ENCODE measurements at places on chromosomes 6 and 20.

GRCh38 chr6:15260099-15260821 lies 14.4 kb downstream of the JARID2 start:
- no peak for DNase-seq

DNA sequence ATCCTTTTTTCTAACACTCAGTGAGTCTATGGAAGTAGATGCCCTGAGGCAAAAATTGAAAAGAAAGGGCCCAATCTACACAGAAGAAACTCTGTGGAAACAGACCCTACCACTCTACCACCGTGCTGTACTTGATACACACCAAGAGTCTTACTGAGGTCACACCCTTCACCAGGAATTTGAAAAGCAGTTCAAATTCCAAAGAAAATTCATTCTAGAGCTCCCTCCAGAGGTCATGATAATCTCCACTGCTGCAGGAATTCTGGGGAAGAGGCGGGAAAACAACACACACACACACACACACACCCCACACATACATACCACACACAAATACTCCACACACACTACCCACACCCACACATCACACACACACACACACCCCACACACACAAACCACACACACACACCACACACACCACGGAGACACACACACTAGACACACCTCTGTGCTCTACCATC lies 336.8 kb downstream of the HDGFL1 start:
- no peak for DNase-seq

- DNase-seq: no peak
Observed at GRCh38 chr20:10985536-10985935, 311.7 kb upstream of the JAG1 start.

GRCh38 chr6:71619836-71620235 lies 266.5 kb upstream of the RIMS1 start:
- DNase-seq: no peak

- DNase-seq: no peak
Observed at GRCh38 chr6:14966906-14967711, 278.8 kb upstream of the JARID2 start.

DNA sequence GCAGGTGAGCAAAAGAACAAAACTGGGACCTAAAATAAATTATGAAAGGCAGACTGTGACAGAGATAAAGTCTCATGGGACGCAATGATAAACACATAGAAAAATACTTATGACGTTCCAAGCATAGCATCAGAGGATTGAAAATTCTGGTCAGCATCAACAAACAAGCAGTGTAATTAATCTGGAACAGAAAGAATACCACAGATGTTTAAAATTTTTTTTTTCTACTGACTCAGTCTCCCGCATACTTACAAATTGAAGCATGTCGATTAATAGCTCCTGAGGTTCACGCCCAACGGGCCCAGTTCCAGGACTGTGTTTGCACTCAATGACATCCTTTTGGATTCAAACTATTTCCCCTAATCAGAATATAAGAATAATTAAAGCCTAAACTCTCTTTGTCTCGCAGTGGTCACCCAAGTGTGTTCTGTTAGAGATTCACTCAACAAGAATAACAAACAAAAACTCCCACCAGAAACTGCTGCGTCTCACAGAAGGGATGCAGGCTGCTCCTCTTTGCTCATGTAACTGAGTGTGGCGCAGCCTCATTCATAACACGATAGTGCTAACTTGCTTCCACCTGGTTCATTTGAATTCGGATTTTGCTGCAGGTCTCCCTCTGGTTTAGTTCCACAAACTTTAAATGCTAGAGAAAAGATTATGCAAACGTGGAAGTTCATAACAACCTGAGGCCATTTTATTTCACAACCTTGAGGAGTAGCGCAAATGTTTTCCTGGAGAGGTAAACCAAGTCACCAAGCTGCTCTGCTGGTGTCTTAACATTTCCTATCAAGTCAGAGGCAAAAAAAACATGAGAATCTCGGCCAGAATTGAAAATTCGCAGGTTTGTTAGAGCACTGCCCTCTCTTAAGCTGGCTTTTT lies 69.0 kb upstream of the CITED2 start:
- no peak for DNase-seq

All from NCI-H1930 (cell line).